ENCODE measurements at places on chromosomes 12 and 14. TPM values are rescaled to one million over a fixed set of nuclear protein-coding genes. Genes with fewer than 3 reads are reported as not detected.

The NDRG2 gene
- 30.1 TPM for total RNA-seq

The ADSS1 gene
- 10.0 TPM for total RNA-seq

The GSC gene
- 1.6 TPM for total RNA-seq

DNA sequence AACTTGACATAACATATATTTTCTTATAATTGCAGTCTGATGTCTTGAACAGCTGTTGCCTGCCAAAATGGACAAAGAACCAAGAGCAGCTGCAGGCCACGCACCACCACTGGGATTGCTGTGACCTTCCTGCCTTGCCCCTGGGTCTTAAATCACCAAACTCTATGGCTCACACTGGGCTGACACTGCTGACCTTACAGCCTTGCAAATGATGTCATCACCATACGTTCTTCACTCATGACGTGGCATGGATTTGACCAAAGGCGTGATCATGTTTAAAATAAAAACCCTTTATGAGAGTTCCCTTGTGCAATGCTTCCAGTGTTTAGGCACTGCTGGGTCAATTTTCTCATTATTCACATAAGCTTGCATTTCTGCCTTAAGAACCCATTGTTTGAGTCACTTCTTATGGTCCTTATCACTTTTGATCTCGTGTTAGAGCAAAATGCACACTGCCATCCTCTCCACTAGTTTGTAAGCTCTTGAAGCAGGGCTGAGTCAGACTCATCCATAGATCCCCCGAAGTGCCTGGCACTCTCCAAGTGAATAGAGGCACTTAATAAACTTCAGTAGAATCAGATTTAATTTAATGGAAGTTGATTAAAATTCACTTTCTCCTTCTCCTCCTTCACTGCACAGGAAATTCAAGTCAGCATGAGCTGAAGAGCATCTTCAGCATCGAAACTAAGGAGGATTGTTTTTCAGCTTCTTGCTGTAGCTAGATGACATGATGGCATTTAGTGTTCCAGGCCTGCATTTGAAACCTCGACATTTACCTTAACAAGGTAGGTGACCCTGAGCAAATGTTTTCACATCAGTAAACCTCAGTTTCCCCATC lies 132.4 kb upstream of the PZP start:
- H3K4me3 ChIP-seq = no peak overlapping the region
- 0 out of 2 replicates have a peak, but pooled peaks cover 3% of the 10 kb centered on the region for H3K4me1 ChIP-seq
- H3K27ac ChIP-seq = no peak overlapping the region

The MEG3 gene
- total RNA-seq = 534 TPM

DNA sequence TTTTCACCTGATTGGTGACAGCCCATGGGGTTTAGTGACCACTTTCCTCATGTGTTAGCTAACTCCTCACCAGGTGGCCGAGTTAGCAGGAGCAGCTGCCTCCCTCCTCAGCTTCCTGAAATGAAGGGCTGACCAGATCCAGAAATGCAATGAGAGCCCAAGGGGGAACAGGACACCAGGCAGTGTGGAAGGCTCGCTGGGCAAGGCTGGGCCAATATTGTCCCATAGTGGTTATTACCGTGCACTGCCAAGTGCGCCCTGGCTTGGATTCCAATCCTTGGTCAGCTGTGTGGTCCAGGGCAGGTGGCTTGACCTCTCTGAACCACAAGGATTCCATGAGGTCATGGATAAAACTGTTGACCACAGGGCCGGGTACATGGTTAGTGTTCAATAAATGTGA lies 3.6 kb upstream of the HSPB8 start:
- no peak overlapping the region for H3K27ac ChIP-seq
- no peaks in the 10 kb centered on the region for H3K27me3 ChIP-seq
- no peak overlapping the region for H3K4me3 ChIP-seq
- H3K36me3 ChIP-seq = no peaks in the 10 kb centered on the region
- no peak for DNase-seq

The RGS6 gene
- total RNA-seq = 1.2 TPM

DNA sequence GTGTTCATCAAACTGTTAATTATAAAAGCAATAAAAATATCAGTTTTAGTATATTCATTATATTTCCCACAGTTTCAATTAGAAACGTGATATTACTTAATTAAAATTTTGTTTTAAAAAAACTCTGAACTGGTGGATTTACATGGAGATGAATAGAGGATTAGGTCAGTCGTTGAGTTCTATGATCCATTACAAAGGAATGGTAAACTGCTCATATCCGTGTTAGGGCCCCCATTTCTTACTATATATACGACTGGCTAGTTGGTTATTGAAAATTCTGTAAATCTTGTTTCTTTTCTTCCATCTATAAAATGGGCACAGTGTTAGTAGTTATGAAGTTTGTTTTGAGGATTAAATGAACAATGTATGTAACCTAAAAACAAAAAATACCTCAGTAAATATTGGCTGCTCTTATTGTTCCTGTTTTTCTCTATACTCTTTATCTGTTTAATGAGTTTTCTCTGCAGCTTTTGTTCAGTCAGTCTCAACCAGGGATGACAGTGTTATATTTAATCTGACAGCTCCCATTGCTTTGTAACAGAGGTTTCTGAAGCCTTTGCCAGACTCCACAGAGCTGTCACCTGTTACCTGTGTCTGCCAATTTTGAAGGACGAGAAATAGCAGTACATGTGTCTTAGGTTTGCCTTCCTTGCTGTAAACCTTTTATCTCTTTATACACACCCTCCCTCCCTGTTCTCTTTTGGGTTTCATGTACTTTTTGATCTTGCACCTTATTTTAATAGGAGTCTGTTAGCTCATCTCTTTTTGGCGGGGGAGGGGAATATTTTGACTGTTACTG lies 41.5 kb downstream of the FRS2 start:
- H3K4me1 ChIP-seq = peaks cover 65% of the 10 kb centered on the region
- H3K36me3 ChIP-seq = no peaks in the 10 kb centered on the region
- no peaks in the 10 kb centered on the region for H3K27me3 ChIP-seq
- H3K4me3 ChIP-seq = no peak overlapping the region

The OR4K14 gene
- not detected for total RNA-seq

The FNTB gene
- 17.3 TPM for total RNA-seq

DNA sequence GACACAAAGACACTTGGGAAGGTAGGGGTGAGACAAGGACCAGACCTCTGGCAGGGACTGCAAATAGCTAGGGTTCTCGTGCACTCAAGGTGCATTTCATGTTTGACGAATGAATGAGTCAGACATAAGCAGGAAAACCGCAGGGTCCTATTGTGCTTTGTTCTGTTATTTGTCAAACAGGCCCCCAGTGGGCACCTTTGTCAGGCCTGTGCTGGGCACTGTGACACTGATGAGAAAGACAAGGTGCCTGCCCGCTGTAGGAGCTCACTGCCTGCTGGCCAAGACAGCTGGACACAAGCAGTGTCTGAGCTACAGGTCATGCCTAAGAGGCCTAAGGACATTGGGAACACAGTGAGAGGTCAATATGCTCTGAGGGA lies 2.3 kb downstream of the OTUB2 start:
- peaks cover 3% of the 10 kb centered on the region for H3K36me3 ChIP-seq
- no peak overlapping the region for H3K27ac ChIP-seq
- no peaks in the 10 kb centered on the region for H3K27me3 ChIP-seq

GRCh38 chr12:92419201-92419600 lies 273.6 kb upstream of the BTG1 start:
- H3K4me1 ChIP-seq = peaks cover 25% of the 10 kb centered on the region
- H3K27ac ChIP-seq = no peak overlapping the region
- no peak overlapping the region for H3K4me3 ChIP-seq
- H3K27me3 ChIP-seq = no peaks in the 10 kb centered on the region
- DNase-seq = no peak
- no peaks in the 10 kb centered on the region for H3K36me3 ChIP-seq

GRCh38 chr14:65599375-65599774 lies 186.8 kb downstream of the FUT8 start:
- H3K27me3 ChIP-seq = no peaks in the 10 kb centered on the region
- H3K4me3 ChIP-seq = no peak overlapping the region
- H3K27ac ChIP-seq = no peak overlapping the region
- H3K36me3 ChIP-seq = no peaks in the 10 kb centered on the region

GRCh38 chr14:39212693-39213092 lies 21.0 kb upstream of the MIA2 start:
- H3K27me3 ChIP-seq = no peaks in the 10 kb centered on the region
- no peak overlapping the region for H3K4me3 ChIP-seq
- H3K27ac ChIP-seq = no peak overlapping the region

The RASSF9 gene
- total RNA-seq = 0.33 TPM

DNA sequence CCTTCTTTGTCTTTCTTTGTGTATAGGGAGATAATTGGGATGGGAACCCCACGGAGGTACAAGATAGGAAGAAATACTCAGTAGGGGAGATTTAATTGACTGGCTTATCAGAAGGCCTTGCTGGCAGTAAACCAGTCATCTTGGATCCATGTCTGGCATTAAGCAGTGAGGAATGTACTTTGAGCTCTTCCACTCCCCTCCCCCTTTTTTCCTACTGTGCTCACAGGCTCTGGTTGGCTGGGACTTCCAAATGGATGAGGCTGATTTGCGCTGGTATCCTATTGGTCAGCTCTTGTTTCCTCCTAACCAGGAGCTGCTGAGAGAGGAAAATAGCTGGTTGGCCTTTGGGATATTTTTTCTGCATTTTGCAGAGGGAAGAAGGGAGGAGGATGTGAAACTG lies 24.7 kb downstream of the NGDN start:
- no peaks in the 10 kb centered on the region for H3K36me3 ChIP-seq
- peaks cover 30% of the 10 kb centered on the region for H3K4me1 ChIP-seq
- DNase-seq = peak; percentile 44
- H3K4me3 ChIP-seq = peak overlapping the region; percentile 37
- H3K27ac ChIP-seq = peak overlapping the region; percentile 95

GRCh38 chr12:49924628-49925246 lies 21.0 kb upstream of the FAIM2 start:
- no peak overlapping the region for H3K27ac ChIP-seq
- H3K4me3 ChIP-seq = no peak overlapping the region
- DNase-seq = no peak
- H3K4me1 ChIP-seq = no peaks in the 10 kb centered on the region

- H3K36me3 ChIP-seq = no peaks in the 10 kb centered on the region
- DNase-seq = no peak
- H3K4me3 ChIP-seq = no peak overlapping the region
- H3K4me1 ChIP-seq = peaks cover 16% of the 10 kb centered on the region
- no peak overlapping the region for H3K27ac ChIP-seq
These were observed 388.7 kb downstream of the ZFP36L1 start for GRCh38 chr14:68404146-68404527.

The HOXC4 gene
- total RNA-seq = 0.14 TPM

DNA sequence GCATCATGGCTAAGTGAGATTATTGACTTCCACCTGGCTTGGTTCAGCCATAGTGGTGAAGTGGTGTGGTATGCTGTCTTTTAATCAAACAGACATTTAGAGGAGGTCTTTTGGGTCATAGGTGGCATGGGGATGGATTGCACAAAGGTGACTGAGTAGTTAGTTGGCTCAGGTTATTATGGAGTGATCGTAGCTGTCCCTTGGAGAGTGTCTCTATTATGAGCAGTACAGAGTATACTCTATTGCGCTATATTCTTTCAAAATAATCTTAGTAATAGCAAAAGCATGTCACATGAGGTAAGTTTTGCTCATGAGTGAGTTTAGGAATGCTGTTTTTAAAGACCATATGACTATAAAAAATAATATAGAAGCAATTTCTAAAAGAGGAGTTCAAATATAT lies 60.4 kb downstream of the RASSF8 start:
- H3K36me3 ChIP-seq = peaks cover 3% of the 10 kb centered on the region
- no peak overlapping the region for H3K4me3 ChIP-seq
- H3K27me3 ChIP-seq = no peaks in the 10 kb centered on the region
- peaks cover 45% of the 10 kb centered on the region for H3K4me1 ChIP-seq
- no peak overlapping the region for H3K27ac ChIP-seq

GRCh38 chr14:55915456-55915855 lies 202.8 kb upstream of the PELI2 start:
- H3K4me1 ChIP-seq = peaks cover 10% of the 10 kb centered on the region
- no peak overlapping the region for H3K4me3 ChIP-seq
- H3K27ac ChIP-seq = no peak overlapping the region
- H3K27me3 ChIP-seq = no peaks in the 10 kb centered on the region

GRCh38 chr12:135138-135537 lies 68.6 kb downstream of the IQSEC3 start:
- H3K4me1 ChIP-seq = peaks cover 12% of the 10 kb centered on the region
- H3K36me3 ChIP-seq = no peaks in the 10 kb centered on the region
- DNase-seq = no peak
- H3K4me3 ChIP-seq = no peak overlapping the region

GRCh38 chr12:129103231-129103630 lies 250.0 kb downstream of the GLT1D1 start:
- DNase-seq = no peak
- peaks cover 5% of the 10 kb centered on the region for H3K27me3 ChIP-seq

DNA sequence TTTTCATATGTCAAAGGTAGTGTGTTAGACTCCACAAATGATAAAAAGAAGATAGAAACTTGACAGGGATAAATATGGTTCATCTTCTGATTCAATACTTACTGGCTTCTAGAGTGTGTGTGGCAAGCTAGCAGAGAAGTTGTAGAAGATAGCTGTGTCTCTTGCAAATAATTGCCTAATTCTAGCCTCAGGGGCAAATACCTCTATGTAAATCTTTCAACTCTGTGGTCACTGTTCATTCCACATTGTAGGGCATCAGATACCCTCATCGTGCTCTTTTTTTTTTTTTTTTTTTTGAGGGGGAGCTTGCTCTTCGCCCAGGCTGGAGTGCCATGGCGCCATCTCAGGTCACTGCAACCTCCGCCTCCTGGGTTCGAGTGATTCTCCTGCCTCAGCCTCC lies 1.7 kb downstream of the OLR1 start:
- DNase-seq = no peak
- H3K27ac ChIP-seq = no peak overlapping the region
- H3K27me3 ChIP-seq = no peaks in the 10 kb centered on the region

DNA sequence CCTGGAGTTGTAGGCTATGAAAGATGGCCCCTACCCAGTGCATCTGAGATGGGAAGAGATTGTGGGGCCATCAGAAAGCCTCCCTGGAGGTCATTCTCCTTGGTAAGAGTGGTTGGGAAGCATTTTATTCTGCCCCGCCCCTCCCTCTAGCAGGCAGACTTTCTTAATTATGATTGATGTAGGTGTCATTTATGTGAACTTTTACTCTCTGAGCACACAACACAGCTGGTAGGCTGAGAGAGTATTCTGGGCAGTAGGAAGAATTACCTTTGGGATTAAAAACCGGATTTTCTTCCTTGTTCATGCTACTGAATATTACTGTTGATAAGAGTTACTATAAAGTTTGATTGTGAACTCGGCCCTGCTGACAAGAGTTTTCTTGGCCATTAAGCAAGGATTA lies 266.8 kb downstream of the TTC6 start:
- no peaks in the 10 kb centered on the region for H3K27me3 ChIP-seq
- no peak overlapping the region for H3K27ac ChIP-seq
- no peaks in the 10 kb centered on the region for H3K4me1 ChIP-seq
- no peaks in the 10 kb centered on the region for H3K36me3 ChIP-seq
- H3K4me3 ChIP-seq = no peak overlapping the region

DNA sequence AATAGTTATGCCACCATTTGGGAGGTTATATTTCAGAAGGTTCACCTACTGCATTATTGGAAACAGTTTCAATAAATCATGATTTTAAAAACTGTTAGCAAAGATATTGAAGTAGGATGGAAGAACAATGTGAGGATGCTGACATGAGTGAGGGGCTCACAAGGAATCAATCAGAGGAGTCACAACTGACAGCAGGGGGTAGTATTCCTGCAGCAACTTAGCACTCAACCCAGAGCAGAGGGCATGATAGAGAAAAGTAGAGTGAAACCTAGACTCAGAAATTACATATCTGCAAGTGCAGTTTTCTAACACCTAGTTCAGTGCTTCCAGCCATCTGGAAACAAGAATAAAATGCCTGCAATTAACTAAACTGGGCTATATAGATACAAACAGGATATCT lies 772.5 kb upstream of the USP15 start:
- no peaks in the 10 kb centered on the region for H3K27me3 ChIP-seq
- H3K36me3 ChIP-seq = peaks cover 17% of the 10 kb centered on the region
- DNase-seq = no peak
- H3K4me3 ChIP-seq = no peak overlapping the region
- H3K4me1 ChIP-seq = no peaks in the 10 kb centered on the region

Measured in WTC11 (cell line).